ENCODE measurements at places on chromosomes 5 and 9.

DNA sequence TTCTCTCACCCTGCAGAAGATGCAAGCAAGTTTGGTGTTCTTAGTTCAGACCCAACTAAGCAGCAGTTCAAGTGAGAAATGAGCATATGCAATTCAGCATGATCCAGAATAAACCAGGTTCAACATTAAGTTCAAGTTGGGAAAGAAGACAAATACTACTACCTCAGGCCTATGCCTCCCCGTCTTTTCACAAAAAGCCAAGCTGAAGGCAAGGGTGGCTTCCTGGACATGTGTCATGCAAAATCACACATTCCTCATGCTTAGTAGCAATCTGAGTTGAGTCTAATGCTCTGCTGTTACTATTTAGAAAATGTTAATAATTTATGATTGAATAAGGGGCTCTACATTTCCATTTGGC lies 453.4 kb upstream of the GRAMD2B start:
- DNase-seq: no peak

DNA sequence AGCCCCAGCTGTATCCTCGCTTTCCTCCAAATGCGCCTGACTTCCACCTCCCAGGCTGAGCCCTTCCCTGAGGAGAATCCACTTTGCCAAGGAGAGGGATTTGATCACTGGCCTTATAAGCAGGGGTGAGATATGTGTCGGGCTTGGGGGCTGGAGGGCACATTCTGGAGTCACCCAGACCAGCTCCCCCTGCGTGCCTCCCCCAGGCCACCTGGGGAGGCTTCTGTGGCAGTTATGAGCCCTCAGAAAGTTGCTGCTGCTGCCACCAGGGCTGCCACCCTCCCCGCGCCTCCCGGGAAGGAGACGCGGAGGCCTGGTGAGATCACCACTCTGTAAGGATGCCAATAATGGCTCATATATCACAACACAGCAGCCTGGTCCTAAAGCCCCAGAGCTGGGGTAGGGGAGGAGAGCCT lies 211.5 kb downstream of the PAPPA start:
- DNase-seq: no peak

DNA sequence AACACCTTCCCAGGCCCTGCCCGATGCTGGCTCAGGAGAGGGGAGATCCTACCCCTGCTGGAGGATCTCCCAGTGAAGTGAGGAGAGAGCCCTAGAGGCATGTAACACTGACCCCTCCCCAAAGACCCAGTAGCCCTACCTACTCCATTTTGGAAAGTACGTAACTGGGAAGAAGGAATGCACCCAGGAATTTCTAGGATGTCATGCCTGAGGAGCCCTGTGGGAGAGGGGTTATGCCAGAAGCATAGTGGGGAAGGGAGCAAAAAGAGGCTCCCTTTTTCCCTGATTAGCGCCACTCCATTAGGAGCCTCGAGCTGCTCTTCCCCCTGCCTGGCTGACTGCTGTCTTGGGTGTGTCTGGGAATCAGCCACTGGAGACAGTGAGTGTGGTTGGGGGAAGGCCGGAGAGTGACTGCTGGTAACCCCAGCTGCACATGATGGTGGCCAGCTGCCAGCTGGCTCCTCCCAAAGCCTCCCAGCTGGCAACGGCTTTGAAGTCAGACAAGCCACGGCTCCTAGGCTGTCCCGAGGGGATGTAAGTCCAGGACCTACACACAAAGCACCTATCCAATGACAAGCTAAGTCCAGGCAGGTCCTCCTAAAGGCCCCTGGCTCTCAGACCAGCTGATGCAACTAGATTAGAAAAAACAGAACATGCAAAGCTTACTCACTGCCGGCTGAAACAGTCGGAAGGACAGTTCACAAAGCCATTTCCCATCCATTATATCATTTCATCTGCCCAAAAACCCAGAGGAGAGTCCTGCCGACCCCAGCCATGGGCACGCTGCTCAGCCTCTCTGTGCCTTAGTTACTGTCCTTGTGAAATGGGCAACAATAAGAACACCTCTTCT lies 136.5 kb upstream of the ABCA1 start:
- DNase-seq: no peak

- DNase-seq: no peak
Observed at GRCh38 chr5:171272996-171273970, 35.8 kb upstream of the TLX3 start.

- no peak for DNase-seq
Observed at GRCh38 chr5:39132792-39133191, 58.6 kb upstream of the RICTOR start.

DNA sequence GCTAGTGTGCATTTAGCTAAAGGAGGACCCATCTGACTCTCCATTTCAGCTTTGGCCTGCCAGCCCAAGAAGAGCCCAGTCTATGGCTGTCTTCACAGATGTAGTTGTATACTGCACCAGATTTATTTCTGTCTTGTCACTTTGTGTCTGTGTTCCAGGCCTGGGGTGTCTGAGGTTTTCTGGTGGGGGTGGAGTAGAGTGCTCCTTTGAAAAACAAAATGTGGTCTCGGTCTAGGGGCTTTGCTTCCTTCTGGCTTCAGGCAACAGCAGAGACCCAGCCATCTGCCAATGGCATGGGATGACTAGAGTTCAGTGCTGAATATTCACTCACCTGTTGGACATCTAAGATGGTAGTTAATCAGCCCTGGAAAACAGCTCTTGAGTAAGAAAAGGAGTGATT lies 10.9 kb downstream of the IGIP start:
- no peak for DNase-seq
